ENCODE measurements at places on chromosomes 1 and 21.

DNA sequence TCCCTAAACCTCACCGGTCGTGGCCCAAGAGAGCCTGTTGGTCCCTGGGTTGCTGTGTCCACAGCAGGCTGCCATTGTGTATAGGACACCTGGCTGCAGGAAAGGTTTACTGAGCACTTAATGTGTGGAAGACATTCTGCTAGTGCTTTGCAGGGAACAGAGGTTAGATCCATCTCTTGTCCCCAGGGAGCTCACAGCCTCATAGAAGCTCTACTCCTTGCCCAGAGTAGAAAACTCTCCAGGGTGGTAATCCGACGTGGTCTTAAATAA lies 16.9 kb upstream of the ALPL start:
- DNase-seq, result no peak

GRCh38 chr1:241972703-241973369 lies 15.3 kb downstream of the BECN2 start:
- no peak for DNase-seq

DNA sequence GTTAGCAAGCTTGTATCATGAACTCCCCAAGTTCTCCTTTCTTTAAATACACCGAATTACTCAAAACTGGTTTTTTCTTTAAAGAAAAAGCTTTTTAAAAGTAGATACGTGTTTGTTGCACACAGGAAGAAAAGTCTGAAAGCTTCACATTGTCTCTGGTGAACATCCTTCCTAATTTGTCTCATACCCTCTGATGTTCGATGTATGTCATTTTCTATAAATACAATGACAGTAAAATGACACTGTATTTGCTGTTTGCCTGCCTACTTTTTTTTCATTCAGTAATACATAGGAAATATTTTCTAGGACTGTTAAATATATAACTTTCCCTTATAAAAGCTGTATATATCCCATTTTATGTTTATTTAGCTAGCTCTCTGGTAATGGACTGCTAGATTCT lies 153.9 kb downstream of the GALNT2 start:
- no peak for DNase-seq

DNA sequence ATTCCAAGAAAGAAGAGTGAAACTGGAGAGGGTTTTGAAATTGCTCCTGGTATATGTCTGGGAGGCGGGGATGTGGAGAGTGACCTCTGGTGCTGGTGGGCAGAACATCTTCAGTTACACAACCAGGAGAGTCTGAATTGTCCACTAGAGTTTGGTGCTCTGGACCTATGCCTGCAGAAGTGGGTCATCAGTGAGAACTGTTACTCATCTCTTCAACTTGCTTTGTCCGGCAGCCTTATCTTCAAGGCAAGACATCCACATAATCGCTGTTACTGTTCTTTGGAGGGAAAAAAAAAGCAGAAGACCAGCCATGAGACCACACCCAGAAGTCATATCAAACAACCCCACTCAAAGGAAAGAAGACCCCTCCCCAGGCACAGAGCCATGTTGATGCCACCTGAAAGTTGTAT lies 14.9 kb downstream of the SH2D1B start:
- no peak for DNase-seq

GRCh38 chr1:92029241-92029922 lies 403 bp upstream of the EPHX4 start:
- no peak for DNase-seq
